ENCODE measurements at places on chromosomes 2 and 18.

DNA sequence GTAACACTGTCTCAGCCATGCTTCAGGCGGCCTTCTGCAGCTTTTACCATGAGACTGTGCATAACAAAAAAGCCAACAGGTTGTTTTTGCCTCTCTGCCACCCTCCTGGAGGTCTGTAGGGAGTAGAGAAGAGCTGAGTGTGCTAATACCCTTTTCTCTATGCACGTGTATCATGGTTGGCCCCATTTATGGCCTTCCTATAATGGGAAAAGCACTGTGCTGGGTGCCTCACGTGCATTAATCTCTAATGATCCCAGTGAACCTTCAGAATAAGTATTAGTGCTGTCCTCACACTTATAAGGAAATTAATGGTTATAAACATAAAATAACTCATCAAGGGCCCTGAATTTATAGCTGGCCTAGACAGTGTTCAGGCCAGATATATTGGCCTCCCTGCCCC lies 164.2 kb downstream of the CDH20 start:
- no peak for DNase-seq

- DNase-seq, result no peak
These were observed 111.3 kb downstream of the GALNT1 start for GRCh38 chr18:35692866-35693265.

GRCh38 chr2:53569957-53570727 lies 197.5 kb upstream of the CHAC2 start:
- no peak for DNase-seq

- no peak for DNase-seq
These were observed 193.0 kb downstream of the RAB3GAP1 start for GRCh38 chr2:135245071-135245470.

GRCh38 chr2:159208438-159208837 lies 78.1 kb downstream of the WDSUB1 start:
- DNase-seq, result no peak

- DNase-seq, result no peak
These were observed 294.2 kb upstream of the SKOR2 start for GRCh38 chr18:47545613-47546012.

- DNase-seq, result no peak
These were observed 26.3 kb downstream of the KIF3C start for GRCh38 chr2:25955869-25956535.

DNA sequence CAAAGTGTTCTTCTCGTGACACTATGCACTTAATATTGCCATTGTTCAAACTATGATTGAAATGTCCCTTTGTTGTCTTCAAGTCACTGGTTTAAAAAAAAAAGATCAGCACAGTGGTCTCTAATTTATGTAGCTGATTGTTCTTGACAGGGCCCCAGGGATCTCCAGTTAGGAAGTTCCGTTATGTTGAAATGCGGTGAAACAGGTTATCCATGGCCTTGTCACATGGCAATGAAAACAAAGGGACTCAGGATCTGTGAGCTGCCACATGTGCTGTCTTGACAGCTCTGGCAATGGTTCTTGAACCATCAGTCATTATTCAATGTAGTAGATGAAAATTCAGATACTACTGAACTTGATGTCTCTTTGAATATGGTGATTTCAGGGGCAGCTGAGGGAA lies 147.4 kb downstream of the SETBP1 start:
- no peak for DNase-seq

- no peak for DNase-seq
These were observed 157.0 kb downstream of the ZNF516 start for GRCh38 chr18:76338088-76338487.

- DNase-seq, result no peak
These were observed 102.5 kb downstream of the LOXHD1 start for GRCh38 chr18:46554406-46555080.

- no peak for DNase-seq
These were observed 2.8 kb downstream of the CRYGB start for GRCh38 chr2:208142925-208143799.

GRCh38 chr2:220701115-220701514 lies 871.0 kb downstream of the EPHA4 start:
- DNase-seq, result no peak

GRCh38 chr2:143171817-143172216 lies 42.6 kb downstream of the ARHGAP15 start:
- no peak for DNase-seq

DNA sequence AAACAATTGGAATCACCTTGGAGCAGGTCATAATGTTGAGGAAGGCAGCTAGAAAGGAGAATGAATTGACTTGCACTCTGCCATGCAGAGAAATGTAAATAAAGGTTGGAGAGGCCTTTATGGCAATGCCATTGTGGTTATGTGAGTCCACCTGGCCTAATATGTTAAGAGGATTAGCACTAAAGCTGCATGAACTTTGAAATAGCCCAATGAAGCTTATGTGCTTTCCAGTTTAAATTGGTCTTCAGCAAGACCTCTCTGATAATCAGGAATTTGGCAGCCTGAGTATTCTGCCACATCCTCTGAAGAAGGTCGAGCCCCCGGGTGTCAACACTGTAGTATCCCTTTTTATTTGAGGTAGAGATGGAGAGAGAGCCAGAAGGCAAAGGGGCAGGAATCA lies 464.9 kb downstream of the CDH2 start:
- DNase-seq, result no peak

DNA sequence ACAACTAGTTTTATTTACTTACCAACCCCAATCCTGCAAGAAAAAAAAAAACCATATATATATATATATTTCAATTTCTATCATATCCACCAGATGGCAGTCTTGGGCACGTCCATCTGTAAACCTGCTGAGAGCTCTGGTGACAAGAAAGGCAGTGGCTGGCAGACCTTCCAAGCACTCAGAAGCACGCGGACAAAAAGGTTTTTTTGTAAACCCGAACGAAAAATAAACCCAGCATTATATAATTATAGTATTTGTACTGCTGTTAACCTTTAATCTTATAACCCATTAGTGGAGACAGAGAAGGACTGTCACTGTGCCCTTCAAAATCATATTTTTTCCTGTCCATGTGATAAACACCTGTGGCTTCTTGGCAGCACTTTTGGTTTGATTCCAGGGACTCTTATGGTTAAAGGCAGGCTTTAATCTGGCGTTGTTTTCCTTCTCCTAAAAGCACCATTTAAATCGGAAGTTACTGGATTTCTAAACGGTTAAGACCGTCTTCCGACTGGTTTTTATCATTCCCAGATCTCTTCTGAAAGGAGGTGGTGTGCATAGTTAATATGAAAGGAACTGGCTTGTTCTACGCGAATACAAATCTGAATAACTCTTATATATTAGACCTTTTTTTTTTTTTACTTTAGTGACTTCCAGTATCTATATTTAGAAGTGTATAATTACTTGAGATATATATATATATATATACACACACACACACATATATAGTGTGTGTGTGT lies 31.0 kb upstream of the SLC3A1 start:
- DNase-seq, result peak; percentile 66

DNA sequence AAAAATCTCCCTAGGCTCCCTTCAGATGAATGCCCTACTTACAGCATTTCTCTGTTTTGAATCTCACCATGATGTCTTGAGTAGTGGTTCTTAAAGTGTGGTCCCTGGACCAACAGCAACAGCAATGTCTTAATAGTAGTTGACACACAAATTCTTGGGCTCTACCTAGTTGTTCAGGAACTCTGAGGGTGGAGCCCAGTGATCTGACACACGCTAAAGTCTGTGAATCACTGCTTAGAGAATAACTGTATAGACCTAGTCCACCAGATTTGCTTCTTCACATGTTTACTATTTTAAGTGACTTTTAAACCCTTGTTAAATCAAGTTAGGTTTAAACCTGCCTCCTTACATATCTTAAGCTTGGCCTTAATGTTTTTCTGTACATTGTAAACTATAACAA lies 47.6 kb upstream of the ARHGAP15 start:
- no peak for DNase-seq

- no peak for DNase-seq
These were observed 34.0 kb upstream of the MALL start for GRCh38 chr2:110149330-110150220.

- DNase-seq, result no peak
These were observed 79.6 kb downstream of the MIB1 start for GRCh38 chr18:21820033-21820810.

GRCh38 chr18:23545247-23545789 lies 41.0 kb downstream of the NPC1 start:
- no peak for DNase-seq

DNA sequence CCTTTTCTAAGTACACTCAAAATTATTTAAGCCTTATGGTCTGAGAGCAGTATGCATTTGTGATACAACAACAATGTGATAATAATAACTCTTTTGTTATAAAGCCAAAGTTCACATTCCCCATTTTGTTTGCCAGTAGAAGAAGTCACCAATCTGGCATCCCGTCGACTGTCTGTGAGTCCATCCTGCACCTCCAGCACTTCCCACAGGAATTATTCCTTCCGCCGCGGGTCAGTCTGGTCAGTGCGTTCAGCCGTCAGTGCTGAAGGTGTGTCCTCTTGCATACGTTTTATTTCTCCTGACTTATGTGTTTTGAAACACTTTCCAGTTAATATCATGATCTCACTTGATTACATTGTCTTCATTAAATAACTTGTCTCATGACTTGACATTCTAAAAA lies 80.3 kb upstream of the RPE start:
- no peak for DNase-seq

- no peak for DNase-seq
These were observed at the start of gene ATP6V1C2 for GRCh38 chr2:10721396-10722251. TSS of gene ATP6V1C2 (plus strand) at chr2:10721630. CDS start at chr2:10722850, 1,220 bp downstream.

DNA sequence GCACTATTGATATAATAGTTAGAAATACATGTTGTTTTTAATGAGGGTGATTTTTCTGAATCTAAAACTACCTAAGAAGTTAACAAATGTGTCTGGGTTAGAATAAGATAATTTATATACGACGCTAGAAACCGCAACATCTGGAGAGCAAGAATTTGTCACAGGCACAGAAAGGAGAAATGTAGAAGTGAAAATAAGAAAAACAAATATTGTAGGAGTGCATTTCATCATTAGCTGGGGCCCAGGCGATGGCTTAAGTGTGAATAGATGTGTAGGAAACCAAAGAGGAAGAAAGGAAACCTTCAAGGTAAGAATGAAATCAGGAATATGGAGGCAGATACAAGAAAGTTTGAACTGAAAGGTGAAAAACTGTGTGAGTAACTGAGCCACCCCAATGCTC lies 90.3 kb downstream of the LRP2 start:
- DNase-seq, result no peak

DNA sequence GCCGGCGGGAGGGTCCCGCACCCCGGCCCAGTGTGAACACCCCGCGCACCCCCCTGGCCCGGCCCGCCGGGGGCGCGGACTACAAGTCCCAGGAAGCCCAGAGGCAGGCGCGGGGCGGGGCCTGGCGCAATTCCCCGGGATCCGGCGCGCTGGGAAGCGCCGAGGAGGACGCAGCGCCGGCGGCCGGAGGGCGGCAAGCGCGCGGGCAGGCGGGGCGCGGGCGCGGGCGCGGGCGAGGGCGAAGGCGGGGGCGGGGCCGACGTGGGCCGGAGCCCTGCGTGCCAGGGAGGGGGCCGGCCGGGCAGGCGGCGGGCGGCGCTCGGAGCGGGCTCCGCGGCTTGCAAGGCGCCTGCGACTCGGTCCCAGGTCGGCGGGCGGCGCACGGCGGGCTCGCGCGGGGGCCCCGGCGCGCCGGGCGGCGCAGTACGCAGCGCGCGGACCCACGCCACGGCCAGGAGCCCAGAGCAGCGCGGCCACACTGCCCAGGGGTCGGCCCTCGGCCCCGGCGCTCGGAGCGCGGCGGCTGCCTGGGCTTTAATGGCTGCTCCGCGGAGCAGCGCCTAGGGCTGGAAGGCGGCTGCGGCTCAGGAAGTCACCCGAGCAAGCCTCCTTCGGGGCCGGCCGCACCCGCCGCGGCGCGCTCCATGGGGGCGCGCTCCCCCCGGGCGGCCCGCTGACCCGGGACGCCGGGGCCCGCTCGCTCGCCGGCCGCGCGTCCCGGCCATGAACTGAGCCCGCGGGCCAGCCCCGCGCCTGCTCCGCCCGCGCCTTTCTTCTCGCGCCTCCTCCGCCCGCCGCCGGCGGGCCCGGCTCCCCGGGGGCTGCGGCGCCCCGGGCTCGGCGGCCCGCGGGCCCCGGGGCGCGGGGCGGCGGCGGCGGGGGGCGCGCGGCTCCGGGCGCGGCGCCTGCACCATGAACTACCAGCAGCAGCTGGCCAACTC lies at the start of gene AGAP1:
TSS of gene AGAP1 (plus strand) at position 269 of the 941 bp plus-strand sequence.
- peak; percentile 52 for DNase-seq

DNA sequence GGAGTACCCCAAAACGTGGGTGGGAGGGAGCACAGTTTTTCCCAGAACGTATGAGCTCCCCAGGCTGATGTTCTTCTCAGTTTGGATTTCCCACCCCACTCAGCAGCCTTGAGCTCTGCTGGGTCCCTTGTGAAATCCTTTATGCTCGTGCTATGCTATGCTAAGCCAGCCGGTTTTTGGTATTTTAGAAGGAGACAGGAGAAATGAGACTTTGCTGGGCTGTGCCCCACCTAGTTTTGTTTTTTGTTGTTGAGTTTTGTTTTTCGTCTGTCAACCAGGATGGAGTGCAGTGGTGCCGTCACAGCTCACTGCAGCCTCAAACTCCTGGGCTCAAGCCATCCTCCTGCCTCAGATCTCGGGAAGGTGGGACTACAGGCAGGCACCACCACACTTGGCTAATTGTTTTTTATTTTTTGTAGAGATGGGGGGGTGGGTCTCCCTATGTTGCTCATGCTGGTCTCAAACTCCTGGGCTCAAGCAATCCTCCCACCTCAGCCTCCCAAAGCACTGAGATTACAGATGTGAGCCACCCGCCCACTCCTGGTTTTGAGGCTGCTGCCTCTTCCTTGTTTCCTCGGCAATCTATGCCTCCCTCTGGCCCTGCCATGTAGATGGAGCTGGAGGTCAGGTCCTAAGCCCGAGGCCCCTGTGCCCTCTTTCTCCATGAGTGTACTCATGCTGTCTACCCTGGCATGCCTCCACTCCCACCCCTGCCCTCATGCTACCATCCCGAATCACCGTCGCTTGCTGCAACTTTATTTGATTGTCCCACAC lies 17.5 kb upstream of the MGAT4A start:
- DNase-seq, result no peak

DNA sequence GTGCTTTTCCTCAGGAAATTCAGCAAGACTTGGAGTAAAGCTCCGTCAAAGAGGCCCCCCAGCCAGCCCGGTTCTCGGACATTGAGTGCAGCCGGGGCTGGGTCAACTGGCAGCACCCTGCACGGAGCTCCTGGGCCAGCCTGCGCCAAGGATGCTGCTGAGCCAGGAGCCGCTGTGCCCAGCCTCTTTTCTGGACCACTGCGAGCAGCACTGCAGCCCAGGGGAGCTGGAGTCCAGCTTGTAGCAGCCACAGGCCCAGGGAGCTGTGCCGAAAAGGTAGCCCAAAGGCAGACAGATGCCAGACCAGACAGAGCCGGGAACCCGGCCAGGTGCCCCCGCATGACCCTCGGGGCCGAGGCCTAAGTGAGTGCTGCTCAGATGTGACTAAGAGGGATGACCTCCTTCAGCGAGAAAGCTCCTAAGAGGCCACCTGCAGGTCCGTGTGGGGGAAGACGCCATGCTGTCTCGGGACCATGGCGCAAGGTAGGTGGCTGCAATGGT lies 7.3 kb downstream of the CLHC1 start:
- no peak for DNase-seq

- DNase-seq, result no peak
These were observed 21.7 kb downstream of the ARHGAP28 start for GRCh38 chr18:6751222-6751621.

Measured in CD8-positive, alpha-beta memory T cell (primary cell).